Skin of body (tissue), 3 donors: ENCODE measurements at places on chromosomes 7 and 10. TPM values are rescaled to one million over a fixed set of nuclear protein-coding genes. Genes with fewer than 3 reads are reported as not detected.
A peak's percentile ranks its signal among the peaks of the same experiment; 100 is the strongest.

Gene CALML3
- 9.8 TPM for total RNA-seq

DNA sequence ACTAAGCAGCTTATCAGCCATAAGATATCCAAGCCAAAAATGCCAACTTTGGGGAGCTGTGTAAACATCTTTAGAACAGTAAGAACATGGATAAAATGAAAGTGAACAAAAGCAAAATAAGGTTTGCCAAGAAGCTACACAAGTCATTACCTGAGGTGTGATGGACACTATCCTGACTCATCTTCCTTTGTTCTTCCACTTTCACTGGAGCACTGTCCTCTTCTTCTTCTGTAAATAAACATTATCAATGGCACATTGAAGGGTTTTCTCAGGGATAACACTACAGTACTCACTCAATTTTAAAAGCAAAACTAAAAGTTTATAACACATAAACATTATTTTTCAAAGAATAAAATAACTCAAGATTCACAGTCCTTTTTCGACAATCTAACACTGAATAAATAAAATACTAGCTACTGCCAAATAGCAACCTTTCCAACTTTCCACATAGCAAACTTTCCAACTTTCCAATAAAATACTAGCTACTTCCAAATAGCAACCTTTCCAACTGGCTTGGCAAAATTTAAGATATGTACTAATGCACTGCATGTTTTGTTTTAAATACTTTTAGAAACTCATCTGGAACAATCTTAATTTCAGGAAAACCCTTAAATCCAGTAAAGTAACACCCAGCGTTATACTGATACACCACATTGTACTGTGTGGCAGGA is 174.1 kb downstream of the SKAP2 start:
- DNase-seq, result peak; percentile 64

DNA sequence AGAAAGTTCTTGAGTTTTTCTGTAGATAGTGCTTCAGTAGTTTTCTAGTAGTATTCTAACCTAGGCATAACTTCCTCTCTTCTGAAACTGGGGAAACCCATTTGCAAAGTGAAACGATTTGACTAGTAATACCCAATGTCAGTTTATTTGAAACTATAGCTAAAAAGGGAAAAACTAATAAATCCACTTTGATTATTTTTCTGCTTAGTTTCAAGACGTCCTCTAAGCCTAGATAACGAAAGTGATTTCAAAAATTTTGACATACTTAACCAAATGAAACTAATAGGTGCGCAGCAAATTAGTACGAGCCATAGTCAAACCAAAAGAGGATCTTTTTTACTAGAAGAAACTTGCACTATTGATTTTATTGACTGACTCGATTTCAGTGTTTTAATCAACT is 9.8 kb upstream of the SP8 start:
- no peak for DNase-seq

GRCh38 chr7:25318047-25318446 is 89.8 kb upstream of the NPVF start:
- no peak for DNase-seq

- DNase-seq, result no peak
These were observed 80.2 kb upstream of the NEBL start for GRCh38 chr10:20977300-20977699.

Gene PAX4
- not detected for total RNA-seq

GRCh38 chr7:106114716-106115383 is 2.7 kb upstream of the SYPL1 start:
- no peak for DNase-seq

GRCh38 chr10:46035923-46036849 is 5.8 kb upstream of the NCOA4 start:
- no peak for DNase-seq

DNA sequence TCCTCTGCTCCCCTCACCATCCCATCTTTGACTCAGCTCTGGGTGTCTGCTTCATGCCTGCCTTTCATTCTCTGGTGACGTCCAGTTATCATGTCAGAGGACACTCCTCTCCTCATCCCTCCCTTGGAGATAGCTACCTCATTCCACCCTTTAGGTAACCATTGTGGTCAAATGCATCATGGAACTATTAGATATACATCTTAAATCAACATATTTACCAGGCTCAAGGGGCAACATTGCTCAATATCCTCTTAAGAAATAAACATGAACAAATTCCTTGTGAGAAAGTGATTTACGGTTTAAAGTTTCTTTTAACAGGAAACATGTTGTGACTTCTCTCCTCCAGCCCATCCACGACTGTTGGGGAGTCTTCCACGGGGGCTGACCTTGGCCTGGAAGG is 511.6 kb upstream of the IGFBP3 start:
- DNase-seq, result no peak
